Fibroblast of the conjunctiva (primary cell): ENCODE measurements at places on chromosomes 11 and 22.

DNA sequence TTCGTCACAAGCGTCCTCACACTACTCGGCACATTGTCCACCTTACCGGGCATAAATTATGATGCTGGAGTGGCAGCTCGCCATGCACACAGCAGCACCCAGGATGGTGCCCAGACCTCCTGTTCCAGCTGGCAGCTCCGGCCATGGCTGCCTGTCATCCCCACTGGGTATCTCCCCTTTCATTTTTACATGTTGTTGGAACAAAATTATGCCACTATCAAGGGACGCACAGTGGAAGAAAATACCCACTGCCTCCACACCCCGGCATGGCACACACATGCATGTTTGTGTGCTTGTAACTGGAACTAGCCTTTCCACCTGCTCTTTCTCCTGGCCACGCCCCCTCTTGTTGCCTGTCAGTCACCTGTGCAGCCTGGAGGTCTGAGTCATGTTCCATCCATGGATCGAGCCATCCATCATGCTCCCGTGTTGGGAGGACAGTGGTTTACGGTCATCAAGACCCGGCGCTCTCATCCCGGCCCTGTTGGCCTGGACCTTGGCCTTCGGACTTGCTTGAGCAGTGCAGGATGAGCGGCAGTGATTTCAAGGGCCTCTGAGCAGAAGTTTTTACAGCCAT, 1069.6 kb downstream of the BRD1 start:
- no peak for DNase-seq

- no peak for DNase-seq
Observed at GRCh38 chr11:126695293-126695692, 305.3 kb downstream of the KIRREL3 start.

- no peak for DNase-seq
Observed at GRCh38 chr11:14506532-14506931, 6.9 kb upstream of the COPB1 start.

- no peak for DNase-seq
Observed at GRCh38 chr11:41917900-41918299, 458.4 kb upstream of the LRRC4C start.

DNA sequence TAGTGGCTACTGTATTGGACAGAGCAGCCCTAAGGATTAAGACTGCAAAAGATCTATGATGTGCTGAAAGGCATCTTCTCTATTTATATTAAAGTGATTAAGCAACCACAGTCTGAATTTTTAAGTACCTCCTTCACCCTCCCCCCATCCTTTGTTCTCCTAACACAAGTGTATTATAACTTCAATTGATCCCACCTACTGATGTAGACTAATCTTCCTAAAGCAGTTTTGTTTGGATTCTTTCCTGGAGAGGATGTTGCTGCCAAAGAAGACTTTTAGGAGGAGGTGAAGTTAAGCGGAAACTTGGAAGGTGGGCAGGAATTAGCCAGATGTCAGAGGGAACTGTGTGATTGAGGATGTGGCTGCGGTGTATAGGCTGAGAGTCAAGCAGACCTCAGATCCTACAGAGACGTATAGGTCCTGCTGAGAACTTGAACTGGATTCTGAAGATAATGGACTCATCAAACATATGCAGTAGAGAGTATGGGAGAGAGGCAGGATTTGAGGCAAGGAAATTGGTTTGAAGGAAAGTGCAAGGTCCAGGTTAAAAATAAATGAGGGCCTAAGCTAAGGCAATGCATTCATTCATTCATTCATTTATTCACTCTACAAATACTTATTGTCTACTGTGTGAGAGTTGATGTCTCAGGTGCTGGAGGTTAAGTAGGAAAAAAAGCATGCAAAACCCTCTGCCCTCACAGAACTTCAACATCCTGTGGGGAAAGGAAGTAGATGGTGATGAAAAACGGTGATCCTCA, 5.2 kb upstream of the RASSF10 start:
- DNase-seq = no peak

- DNase-seq = no peak
Observed at GRCh38 chr22:26068571-26068970, 100.7 kb upstream of the SEZ6L start.

DNA sequence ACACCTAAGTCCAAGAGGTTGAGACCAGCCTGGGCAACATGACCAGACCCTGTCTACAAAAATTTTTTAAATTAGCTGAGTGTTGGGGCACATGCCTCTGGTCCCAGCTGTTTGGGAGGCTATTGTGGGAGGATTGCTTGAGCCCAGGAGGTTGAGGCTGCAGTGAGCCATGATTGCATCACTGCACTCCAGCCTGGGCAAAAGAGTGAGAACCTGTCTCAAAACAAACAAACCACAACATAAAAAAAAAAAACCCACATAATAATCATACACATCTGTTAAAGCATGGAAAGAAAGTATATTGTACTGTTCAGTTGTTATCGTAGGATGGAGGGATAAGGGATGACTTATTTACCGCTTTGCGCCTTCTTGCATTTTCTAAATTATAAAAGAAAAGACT, 35.9 kb upstream of the GRK2 start:
- no peak for DNase-seq

DNA sequence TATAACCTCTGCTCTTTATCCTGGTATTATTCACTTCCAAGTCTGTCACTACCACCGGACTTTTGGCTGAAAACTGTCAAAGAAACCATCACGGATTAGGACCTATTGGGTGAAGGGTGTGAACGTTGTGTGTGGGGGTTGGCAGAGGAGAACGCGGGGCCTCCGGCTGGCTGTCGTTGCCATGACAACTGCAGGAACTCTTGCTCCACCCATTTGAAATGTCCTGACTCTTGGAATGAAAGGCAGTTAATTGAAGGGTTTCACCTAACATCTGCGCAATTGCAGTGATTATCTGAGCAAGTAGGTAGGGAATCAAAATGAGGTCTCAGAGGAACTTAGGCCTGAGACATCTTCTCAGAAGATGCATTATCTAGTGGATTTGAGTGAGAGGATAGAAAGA, 60.9 kb upstream of the CLMP start:
- DNase-seq = no peak

DNA sequence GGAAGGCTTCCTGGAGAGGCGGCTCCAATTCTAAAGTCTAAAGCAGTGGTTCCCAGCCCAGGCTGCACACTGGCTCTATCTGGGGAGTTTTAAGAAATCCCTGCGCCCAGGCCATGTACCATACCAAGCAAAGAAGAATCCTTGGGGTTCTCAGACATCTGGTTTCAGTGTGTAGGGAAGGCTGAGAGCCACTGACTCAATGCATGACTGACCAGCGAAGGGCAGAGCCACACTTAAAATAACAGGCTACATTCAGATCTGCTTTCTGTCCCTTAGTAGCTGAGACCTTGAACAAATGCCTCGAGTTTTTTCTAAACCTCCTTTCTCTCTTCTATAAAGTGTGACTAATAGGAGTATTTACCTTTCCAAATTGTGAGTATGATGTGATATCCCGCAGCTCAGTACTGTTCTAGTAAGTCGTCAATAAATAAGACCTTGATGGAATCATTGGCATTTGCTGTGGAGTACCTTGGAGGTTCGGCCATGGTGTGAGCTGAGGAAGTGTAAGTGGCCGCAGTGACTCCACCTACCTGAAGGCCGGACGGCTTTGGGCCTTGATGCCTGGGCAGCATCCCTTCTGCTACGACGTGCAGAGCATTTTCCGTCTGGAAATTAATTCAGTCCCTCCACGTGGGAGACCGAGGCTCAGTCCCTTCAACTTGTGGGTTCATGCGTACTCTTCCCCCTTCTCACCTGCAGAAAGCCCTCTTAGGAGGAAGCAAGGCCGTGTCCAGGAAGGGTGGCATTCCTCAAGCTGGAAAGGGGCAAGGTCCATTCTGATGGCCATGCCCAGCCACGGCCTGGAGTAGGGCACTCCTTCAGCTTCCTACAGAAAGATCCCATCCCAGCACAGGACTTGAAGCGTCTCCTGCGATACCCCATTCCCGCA, 25.1 kb downstream of the GLB1L2 start:
- DNase-seq = no peak

DNA sequence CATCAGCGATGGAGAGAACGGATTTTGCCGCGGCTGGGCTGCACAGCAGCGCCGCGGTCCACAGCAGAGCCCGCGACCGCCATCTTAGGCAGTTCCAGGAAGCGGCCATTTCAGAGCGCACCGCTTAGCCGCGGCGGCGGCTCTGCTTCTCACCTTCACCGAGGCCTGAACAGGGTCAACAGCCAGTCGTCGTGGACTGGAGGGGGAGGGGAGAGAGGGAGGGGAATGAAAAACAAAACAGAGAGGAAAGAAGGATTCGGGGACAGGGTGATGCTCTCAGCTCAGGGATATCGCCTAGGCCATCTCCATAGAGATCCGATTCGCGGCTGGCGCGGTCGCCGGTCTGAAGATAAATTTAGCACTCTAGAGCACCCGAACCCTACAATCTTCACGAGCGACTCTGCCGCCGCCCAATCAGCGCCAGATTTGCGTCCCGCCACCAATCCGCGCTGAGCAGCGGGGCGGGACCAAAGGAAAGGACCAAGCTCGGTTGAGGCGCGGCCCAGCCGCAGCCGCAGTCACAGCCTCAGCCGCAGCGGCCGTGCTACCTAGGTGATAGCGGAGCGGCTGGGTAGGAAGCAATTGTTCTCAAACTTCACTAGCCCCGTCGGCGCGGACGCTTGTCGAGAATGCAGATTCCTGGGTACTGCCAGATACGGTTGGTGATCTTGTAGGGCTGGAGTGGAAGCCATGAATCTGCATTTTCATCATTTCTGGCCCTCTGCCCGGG, at the start of gene ZBED5:
Gene ZBED5 (minus strand): TSS at position 345 of the 730 bp plus-strand sequence. CDS start 3,108 bp downstream, outside the sequence.
- DNase-seq = peak; percentile 95

GRCh38 chr11:121614636-121615240, 162.0 kb upstream of the SORL1-AS1 start:
- no peak for DNase-seq

DNA sequence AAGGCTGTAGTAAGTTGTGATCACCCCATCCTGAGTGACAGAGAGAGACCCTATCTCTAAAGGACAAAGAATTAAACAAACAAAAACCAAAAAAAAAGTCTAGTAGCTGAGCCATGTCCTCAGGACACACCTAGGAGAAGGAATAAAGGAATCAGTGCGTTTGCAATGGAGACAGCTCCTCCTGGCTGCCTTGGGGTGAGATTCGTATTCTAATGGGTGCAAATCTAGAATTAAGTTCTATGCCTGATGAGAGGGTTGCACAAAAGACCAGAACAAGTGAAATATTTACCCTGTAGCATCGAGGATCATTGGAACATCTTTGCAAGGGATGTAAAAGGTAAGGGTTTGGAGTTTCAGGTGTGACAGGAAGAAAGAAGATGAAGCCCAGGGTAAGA, 70.3 kb upstream of the BMAL1 start:
- no peak for DNase-seq

DNA sequence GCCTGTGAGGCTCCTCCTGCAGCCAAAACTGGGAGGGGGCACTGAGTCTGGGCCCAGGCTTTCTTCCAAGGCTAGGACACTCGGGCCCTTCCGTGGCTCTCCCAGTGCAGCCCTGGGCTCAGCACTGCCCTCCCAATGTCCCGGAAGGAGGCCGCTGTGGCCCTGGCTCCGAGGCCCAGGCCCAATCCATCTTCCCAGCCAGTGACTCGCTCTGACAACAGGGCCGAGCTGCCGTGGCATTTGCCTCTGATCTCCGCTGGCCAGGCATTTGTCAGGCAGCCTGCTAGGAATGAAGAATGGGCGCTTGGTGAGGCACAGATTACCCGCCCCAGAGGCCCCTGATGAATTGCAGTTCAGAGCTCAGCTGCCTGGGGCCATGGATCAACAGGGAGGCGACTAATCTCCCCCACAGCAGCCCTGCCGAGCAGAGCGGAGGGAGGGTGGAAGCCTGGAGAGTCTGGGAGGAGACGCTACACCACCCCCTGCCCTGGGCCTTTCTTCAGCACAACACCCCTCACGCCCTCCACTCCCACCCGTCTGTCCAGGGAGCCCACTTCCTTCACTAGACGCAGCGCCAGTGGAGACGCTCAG, 8.3 kb downstream of the FXYD2 start:
- no peak for DNase-seq

- DNase-seq = peak; percentile 8
Observed at GRCh38 chr11:106077609-106078455, at the start of gene AASDHPPT. Gene AASDHPPT (plus strand): TSS chr11:106077662. CDS start chr11:106077711, 49 bp downstream.

- DNase-seq = no peak
Observed at GRCh38 chr11:128917144-128917724, 25.4 kb downstream of the TP53AIP1 start.

DNA sequence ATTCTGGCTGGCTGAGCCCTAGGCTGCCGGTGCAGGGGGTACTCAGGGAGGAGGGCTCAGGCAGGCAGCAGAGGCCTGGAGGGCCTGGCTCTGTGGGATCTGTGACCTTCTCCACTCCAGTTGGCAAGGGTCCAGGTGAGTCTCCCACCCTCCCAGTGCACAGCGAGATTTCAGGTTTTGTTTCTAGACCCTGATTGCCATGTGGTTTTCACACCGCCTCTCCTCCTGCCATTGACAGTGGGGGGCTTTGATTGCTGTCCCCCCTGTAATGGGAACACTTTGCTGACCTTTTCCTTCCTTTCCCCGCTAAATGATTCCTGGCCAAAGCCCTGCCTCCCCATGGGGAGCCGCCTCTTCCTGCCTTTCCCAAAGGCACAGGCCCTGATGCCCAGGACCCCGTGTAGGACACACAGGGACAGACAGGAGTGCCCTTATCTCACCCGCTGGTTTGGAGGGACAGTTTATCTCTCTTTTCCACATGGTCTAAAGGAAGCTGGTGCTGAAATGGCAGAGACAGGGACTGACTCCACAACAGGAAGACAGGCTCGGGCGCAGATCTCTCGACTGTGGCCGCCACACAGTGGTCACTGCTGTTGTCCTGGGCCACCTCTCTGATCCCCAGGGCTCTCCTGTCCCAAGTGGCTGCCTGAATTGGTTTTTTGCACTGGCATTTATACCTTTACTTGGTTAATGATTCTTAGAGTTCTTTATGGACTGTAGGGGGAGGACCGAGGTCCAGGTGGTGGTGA, 43.4 kb downstream of the BCR start:
- DNase-seq = no peak

GRCh38 chr11:13668102-13668956, at the start of gene FAR1:
Gene FAR1 (plus strand): TSS chr11:13668668. CDS start chr11:13694766, 26,098 bp downstream.
- DNase-seq = peak; percentile 98

DNA sequence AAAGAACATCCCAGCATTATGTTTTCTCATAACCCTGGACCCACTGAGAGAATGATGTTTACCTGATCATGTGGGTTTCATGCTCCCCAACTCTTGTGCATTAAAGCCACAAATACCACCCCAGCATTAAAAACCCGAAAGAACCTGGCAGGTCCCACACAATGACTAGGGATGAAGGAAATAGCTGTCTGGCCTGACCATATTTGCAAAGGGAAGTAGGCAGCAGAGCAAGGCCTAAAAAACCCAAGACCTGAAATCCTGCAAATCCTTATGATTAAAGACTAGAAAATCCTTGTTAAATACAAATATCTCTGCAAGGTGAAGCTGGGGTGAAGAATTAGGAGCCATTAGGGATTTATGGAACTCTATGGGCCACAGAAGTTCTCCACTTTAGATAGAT, 23.7 kb downstream of the PAK1 start:
- no peak for DNase-seq

GRCh38 chr11:47060807-47061206, 115.9 kb downstream of the ARFGAP2 start:
- DNase-seq = no peak

- DNase-seq = no peak
Observed at GRCh38 chr11:61133956-61134662, 27.1 kb downstream of the VPS37C start.

GRCh38 chr11:106854429-106854828, 163.8 kb downstream of the GUCY1A2 start:
- no peak for DNase-seq

- no peak for DNase-seq
Observed at GRCh38 chr11:44574610-44575287, 9.3 kb downstream of the CD82 start.
